Activated CD4-positive, alpha-beta T cell treated with anti-CD3 and anti-CD28 coated beads for 48 hours (primary cell): ENCODE measurements at places on chromosomes 7 and 10.

DNA sequence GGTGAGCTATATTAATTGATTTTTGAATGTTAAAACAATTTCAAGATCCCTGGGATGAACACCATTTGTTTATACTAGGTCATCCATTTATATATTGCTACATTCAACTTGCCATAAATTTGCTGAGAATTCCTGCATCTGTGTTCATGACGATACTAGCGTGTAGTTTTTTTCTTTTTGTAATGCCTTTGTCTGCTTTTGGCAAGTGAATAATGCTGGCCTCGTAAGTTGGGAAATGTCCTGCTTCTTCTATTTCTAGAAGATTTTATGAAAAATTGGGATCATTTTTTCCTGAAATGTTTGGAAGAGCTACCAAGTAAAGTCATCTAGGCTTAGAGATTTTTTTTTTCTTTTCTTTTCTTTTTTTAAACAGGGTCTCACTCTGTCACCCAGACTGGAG, 12.9 kb upstream of the MEST start:
- no peak for DNase-seq

DNA sequence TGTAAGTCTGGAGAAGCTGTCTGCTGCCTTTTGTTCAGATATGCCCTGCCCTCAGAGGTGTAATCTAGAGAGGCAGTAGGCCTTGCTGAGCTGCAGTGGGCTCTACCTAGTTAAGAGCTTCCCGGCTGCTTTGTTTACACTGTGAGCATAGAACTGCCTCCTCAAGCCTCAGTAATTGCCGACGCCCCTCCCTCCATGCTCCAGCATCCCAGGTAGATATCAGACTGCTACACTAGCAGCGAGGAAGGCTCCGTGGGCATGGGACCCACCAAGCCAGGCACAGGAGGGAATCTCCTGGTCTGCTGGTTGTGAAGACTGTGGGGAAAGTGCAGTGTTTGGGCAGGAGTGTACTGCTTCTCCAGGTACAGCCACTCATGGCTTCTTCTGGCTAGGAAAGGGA, 26.4 kb upstream of the CXCL12 start:
- DNase-seq, result no peak

GRCh38 chr7:28957064-28957750, 923 bp downstream of the TRIL start:
- peak; percentile 25 for DNase-seq

GRCh38 chr7:147394329-147394728, 1196.2 kb upstream of the C7orf33 start:
- no peak for DNase-seq

DNA sequence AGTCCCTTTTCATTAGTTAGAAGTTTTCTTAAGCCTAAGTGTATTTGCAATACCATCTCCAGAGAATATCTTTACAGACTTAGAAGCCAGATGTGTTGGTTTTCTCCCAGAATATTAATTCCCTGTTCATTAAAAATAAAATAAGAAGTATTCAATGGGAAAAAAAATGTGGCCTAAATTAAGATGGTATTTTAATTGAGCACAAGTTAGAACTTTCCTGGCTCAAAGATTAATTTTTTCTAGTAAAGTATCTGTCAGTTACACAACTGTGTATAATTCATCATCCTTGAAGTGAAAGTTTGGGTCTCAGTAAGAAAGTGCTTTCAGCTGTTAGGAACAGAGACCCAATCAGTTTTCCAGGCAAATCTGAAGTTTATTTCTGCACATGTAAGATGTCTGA, 1179.5 kb upstream of the C7orf33 start:
- DNase-seq, result no peak

- DNase-seq, result no peak
These were observed 192.7 kb downstream of the SEC23IP start for GRCh38 chr10:120085096-120085796.

DNA sequence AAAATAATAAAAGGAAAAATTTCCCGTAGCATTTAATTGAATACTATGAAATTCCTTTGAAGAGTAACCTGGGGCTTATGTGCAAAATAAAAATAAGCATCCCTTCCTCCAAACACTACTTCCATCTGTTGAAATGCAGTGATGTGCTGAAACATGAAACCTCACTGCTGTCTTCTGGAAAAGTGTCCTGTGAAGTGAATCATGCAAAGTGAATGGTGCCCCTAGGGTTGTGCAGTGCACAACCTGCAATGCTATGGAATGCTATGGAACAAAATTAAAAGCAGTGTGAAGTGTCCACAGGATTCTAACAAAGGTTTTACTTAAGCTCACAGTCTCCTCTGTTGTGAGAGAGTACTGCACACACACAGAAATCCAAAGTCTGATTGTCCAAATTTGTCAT, 480.9 kb downstream of the ETV1 start:
- no peak for DNase-seq

DNA sequence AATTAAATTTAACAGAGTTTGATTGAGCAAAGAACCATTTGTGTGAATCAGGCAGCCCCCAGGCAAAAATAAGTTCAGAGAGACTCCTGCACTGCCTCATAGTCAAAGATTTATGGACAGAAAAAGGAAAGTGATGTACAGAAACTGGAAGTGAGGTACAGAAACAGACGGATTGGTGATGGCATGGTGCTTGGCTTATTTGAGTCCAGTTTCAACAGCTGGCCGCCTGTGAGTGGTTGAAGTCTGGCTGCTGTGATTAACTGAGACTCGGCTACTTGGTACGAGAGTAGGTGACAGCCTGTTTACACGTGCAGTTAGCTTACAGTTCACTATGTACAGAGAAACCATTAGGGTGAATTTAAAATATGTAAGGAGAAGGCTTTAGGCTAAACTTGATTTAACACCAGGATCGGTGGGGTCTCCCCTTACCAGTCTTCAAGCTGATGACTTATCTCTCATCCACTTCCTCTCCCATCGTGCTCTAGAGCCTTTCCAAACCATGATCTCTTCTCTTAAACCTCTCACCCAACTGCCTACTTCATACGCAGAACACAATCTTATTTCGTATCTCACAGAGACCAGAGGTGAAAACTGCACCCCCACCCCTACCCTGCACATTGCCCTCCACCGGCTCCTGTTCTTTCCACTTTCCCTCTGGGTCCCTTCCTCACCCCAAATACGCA, 5.0 kb upstream of the MSMB start:
- no peak for DNase-seq

DNA sequence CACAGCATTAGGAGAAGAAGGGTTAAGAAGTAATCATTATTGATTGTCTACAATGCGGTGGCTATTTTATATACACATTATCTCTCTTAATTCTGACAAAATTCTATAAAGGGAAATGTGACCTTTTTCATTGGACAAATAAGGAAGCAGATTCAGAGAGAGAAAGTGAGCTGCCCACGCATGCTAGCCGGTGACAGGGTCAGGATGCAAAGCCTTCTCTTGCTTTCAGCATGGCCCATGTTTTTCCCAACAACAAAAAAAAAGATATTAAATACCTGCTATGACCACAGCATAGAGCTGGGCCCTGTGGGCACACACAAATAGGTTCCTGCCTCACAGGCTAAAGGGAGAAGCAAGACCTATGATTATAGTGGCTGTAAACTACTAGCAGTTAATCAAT, 66.8 kb downstream of the PPP1R3C start:
- DNase-seq, result no peak

DNA sequence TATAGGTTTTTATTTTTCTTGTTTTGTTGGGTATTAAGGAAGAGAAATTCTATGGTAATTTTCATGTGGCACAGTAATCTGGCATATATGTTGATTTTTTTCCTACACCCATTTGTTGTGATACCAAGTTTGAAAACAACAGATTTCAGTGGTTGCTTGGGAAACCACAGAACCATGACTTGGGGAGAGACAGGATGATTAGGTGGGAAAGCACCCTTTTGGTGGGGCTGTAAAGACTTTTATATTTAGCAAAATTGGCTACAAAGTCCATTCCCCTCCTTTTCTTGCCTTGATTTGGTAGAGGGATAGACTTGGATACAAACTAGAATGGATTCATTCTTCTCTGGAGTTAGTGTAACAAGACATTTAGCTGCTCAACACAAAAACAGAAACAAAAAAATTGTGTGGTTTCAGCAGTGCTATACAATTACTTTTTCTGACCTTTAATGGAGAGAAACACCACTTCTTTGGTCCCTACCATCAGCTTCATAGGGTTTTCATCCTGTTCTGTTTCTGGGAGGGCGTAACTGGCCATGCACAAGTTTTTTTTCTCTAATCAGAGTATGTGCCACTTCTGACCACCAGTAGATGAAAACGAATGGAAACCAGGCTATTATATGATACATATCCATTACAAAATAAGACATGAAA, 52.7 kb downstream of the FIGNL1 start:
- no peak for DNase-seq

DNA sequence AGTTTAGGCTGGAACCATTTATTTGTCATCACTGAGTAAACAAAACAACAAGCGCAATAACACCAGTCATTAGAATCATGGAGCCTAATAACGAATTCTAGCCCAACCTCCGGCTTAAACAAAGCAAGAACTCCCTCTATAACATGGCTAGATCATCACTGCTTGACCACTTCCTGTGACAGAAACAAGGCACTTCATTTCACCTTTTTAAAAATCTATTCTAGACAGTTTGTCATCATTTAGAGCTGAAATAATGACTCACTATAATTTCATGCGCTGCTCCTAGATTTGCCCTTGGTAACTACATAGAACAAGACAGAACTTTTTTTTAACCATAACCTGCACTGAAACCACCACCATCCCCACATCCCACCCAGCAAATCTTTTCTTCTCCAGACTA, 81.3 kb downstream of the OSBPL3 start:
- no peak for DNase-seq

DNA sequence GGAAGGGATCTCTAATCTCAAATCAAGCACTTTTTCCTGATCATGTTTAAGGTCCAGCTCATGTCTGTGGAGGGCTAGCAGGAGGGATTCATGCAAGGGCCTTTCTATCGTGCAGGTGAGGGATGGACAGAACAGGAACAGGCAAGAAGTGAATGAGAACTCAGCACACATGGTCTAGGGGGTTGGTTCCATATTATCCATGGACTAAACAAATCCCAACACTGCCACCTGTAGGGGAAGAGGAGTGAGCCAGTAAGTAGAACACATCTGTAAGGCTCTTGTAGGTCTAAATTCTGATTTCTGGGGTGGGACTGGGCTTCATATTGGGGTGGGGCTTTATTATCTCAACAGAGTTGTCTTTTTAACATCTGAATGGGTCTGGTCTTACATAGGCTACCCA, 138.0 kb upstream of the TARP start:
- peak; percentile 50 for DNase-seq

DNA sequence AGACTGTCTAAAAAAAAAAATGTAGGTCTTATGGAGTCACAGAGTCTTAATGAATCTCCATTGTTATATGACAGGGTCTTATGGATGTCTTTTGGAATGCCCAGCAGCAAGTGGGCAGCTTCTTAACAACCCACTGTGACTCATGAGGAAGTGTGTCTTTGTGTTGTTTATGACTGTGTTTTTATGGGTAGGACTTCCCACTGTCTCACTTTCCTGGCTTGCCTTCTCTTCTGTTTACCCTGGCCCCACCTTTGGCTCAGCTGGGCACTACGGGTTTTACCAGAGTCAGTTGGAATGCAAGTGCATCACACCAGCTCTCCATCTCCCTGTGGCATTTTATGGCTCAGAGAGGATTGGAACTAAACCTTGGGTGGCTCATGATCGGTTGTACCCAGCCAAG, 580.5 kb downstream of the AUTS2 start:
- DNase-seq, result no peak

GRCh38 chr7:109549471-109550193, 980.0 kb downstream of the DNAJB9 start:
- no peak for DNase-seq

DNA sequence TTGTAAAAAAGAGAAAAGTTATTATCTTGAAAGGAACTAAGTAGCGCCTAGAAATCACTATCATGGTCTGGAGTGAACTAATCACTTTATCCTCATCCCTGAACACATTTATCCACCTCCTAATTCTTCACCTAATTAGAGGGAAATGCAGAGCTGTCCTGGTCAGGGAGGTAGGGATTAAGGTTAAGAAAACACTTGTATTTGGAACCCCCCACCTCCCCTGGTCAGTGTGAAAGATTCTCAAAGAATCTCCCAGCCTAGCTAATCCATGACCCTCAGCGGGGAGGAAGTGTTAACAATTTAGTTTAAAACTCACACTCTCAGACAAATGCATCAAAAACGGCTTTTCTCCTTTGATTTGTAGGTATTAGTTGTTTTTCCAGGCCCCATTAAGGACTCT, 83.8 kb downstream of the FAM204A start:
- no peak for DNase-seq

DNA sequence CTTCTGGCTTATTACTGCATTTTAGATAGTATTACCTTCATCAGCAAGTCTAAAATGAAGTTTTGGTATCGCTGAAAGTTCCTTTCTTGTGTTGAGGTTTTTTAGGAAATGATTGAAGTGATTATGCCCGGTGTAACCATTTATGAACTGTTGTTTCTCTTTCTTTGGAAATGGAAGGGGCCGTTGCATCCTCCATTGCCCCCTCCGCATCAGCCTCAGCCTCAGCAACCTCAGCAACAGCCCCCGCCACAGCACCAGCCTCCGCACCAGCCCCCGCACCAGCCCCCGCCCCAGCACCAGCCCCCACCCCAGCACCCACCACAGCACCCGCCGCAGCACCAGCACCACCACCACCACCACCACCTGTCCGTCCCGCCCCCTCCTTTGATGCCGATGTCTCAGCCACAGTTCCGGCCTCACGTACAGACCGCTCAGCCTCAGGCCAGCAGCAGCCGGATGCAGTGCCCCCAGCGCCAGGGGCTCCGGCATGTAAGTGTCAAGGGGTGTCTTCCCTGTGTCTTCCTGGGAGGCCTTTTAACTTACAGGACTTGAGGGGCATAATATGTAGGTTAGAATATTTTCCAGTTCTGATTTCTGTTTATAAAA, 72.6 kb downstream of the SHH start:
- peak; percentile 19 for DNase-seq

DNA sequence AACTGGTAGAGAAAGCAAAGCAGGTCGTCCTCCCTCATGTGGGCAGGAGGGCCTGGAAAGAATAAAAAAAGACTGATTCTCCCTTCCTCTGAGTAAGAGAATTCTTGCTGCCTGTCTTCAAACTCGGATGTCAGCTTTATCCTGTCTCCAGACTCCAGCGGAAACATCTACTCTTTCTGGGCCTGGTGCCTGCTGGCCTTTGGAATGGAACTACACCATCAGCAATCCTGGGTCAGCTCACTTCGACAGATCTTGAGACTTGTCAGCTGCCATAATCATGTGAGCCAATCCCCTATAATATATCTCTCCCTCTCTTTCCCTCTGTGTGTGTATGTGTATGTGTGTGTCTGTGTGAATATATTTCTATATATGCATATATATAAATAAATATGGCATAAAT, 411.0 kb upstream of the DPP6 start:
- no peak for DNase-seq

DNA sequence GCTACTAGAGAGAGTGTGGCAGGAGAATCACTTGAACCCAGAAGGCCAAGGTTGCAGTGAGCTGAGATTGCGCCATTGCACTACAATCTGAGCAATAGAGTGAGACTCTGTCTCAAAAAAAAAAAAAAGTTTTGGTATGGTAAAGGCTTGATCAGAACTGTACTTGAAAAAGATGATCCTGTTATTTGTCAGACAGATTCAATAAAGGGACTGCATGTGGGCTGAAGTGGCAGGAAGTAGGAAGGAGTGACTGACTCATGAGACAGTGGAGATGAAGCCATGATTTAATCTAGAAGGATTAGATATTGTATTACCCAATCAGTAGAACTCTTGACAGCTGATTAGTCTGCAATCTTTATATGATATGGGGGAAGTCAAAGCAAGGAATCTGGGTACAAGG, 2.7 kb upstream of the TMEM254 start:
- DNase-seq, result peak; percentile 46
